ENCODE measurements at places on chromosomes 6 and 20. TPM values are rescaled to one million over a fixed set of nuclear protein-coding genes. Genes with fewer than 3 reads are reported as not detected.
A peak's percentile ranks its signal among the peaks of the same experiment; 100 is the strongest.

- no peak overlapping the region for H3K27ac ChIP-seq
- H3K4me1 ChIP-seq = no peaks in the 10 kb centered on the region
- no peak overlapping the region for H3K4me3 ChIP-seq
- no peak for DNase-seq
- H3K27me3 ChIP-seq = no peaks in the 10 kb centered on the region
- no peaks in the 10 kb centered on the region for H3K36me3 ChIP-seq
Observed at GRCh38 chr20:57122536-57123489, 143.6 kb downstream of the BMP7 start.

DNA sequence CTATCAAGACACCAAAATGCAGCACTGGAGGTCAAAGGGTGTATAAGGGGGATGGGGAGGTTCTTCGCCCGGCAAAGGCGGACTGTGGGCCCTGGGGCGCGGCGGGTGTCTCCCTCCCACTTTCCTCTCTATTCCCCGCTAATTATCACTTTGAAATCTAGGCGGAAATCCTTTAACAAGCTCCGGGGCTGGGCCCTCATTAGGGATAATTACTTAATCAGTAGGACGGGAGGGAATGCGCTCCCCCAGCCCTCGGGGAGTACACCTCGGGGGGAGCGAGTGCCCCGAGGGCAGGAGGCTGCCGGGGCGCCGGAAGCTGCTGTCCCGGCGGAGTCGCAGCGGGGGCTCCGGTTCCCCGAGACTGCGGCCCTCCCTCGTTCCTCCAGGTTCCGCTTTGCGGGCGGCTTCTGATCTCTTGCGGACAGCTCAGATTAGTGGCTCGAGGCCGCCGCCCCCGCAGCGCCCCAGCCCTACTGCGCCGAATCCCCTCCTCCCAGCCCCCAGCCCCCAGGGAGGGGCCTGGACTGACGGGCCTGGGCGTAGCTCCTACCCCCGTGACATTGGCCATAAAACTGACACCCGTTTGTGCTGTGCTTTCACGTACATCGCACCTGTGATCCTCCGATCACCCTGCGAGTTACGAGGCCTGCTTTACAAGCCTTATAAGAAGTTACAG lies 14.7 kb downstream of the MUCL3 start:
- H3K4me1 ChIP-seq = peaks cover 19% of the 10 kb centered on the region
- DNase-seq = peak; percentile 83
- peak overlapping the region; percentile 47 for H3K4me3 ChIP-seq

GRCh38 chr6:111480988-111481822 lies 1.8 kb downstream of the REV3L start:
- no peaks in the 10 kb centered on the region for H3K27me3 ChIP-seq
- H3K4me1 ChIP-seq = peaks cover 44% of the 10 kb centered on the region
- H3K4me3 ChIP-seq = peak overlapping the region; percentile 85
- peak overlapping the region; percentile 99 for H3K27ac ChIP-seq
- no peak for DNase-seq

DNA sequence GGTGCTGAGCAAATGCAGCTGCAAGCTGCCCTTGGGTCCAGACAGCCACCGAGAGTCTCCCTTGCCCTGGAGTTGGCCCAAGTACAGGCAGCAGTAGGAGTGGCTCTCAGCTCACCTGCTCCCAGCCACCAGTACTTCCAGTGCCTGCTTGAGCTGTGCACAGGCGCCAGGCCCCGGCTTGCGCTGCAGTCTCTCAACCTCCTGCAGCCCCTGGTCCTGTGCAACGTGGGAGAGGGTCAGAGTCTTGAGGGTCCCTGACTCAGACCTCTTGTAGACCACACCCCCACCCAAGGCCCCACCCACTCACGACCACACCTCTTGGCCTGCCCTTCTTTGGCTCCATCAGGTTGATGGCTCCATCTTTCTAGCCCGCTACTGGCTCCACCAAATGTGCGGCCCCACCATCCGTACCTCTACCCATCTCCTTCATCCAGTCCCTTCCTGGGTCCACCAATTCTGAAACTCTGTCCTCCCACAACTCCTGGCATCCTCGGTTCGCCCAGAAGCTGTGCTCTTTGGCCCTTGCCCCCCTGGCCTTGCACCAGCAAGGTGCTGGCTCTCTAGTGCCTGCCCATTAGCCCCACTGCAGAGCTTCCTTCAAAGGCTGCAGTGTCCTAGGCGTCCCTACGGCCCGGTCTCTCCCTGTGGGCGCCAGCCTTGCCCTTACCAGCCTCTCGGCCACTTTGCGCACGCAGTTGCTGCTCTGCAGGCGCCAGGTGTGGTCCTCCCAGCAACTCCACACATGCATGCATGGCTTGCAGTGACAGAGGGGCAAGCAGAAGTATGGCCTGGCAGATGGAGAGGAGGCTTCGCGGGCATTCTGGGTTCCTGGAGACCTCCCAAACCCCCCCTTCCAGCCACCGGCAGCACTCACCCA lies 16.5 kb upstream of the SPAG4 start:
- DNase-seq = peak; percentile 50
- H3K4me1 ChIP-seq = peaks cover 20% of the 10 kb centered on the region
- H3K27me3 ChIP-seq = peaks cover 20% of the 10 kb centered on the region
- H3K36me3 ChIP-seq = no peaks in the 10 kb centered on the region
- H3K27ac ChIP-seq = no peak overlapping the region

DNA sequence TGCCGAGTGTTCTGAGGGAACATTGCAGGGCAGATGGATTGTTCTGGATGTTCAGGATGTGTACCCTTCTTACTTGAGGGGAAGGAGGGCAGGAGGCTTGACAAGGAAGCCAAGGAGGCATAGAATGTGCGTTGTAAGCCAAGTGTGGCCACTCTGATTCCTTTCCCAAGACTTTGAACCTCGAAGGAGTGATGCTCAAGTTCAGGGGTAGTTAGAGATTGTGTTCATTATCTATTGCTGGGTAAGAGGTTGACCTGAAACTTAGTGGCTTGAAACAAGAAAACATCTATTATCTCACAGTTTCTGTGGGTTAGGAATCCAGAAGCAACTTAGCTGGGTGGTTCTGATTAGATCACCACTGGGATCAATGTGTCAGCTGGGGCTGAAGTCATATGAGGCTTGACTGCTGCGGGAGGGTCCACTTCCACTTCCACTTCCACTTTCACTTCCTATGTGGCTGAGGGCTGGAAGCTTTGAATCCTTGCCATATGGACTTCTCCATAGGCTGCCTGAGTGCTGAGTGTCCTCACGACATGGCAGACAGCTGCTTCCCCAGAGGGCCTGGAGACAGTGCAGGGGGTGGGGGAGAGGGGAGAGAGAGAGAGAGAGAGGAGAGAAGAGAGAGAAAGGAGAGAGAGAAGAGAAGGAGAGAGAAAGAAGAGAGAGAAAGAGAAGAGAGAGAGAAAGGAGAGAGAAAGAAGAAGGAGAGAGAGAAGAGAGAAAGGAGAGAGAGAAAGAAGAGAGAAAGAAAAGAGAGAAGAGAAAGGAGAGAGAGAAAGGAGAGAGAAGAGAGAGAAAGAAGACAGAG lies 6.9 kb upstream of the CD40 start:
- no peak overlapping the region for H3K27ac ChIP-seq
- H3K36me3 ChIP-seq = no peaks in the 10 kb centered on the region
- H3K4me3 ChIP-seq = no peak overlapping the region
- no peak for DNase-seq
- H3K4me1 ChIP-seq = no peaks in the 10 kb centered on the region

- DNase-seq = no peak
- H3K36me3 ChIP-seq = peaks cover 57% of the 10 kb centered on the region
- no peak overlapping the region for H3K27ac ChIP-seq
Observed at GRCh38 chr20:63937596-63937995, 18.6 kb downstream of the UCKL1 start.

GRCh38 chr6:134732763-134733162 lies 217.1 kb downstream of the ALDH8A1 start:
- H3K4me3 ChIP-seq = no peak overlapping the region
- DNase-seq = no peak
- H3K27ac ChIP-seq = no peak overlapping the region
- H3K36me3 ChIP-seq = no peaks in the 10 kb centered on the region
- H3K27me3 ChIP-seq = no peaks in the 10 kb centered on the region

DNA sequence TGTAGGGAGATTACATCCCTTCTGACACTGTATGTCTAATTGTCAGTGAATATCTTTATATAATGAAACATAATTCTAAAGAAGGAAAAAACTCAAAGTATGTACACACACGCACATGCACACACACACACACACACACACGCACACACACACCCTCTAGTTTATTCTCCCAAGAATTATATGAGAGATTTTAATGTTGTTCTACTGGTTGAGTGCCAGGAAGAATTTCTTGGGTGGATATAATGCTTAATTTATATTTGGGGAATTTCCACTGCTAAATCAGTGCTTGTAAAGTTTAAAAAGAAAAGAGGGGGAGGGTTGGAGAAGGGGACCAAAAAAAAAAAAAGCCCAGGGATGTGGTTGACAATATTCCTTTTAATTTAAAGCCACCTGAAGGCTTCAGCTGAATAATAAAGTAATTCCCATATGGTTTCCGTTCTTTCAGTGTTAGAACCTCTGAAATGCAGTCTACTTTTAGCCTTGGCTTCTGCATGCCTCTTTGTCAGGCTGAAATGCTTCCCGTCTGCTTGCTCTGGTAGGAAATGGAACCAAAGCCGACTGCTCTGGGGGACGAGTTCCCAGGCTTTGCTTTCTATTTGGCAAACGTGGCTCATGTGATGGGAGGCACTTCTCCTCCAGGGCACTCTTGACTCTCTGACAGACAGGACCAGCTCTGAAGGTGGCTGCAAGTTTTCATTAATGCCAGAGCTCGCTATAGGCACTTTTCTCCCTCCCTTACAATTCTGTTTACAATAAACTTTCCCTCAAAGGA lies 225.4 kb downstream of the PRL start:
- H3K27me3 ChIP-seq = no peaks in the 10 kb centered on the region
- no peaks in the 10 kb centered on the region for H3K36me3 ChIP-seq
- H3K4me1 ChIP-seq = peaks cover 5% of the 10 kb centered on the region
- no peak for DNase-seq

DNA sequence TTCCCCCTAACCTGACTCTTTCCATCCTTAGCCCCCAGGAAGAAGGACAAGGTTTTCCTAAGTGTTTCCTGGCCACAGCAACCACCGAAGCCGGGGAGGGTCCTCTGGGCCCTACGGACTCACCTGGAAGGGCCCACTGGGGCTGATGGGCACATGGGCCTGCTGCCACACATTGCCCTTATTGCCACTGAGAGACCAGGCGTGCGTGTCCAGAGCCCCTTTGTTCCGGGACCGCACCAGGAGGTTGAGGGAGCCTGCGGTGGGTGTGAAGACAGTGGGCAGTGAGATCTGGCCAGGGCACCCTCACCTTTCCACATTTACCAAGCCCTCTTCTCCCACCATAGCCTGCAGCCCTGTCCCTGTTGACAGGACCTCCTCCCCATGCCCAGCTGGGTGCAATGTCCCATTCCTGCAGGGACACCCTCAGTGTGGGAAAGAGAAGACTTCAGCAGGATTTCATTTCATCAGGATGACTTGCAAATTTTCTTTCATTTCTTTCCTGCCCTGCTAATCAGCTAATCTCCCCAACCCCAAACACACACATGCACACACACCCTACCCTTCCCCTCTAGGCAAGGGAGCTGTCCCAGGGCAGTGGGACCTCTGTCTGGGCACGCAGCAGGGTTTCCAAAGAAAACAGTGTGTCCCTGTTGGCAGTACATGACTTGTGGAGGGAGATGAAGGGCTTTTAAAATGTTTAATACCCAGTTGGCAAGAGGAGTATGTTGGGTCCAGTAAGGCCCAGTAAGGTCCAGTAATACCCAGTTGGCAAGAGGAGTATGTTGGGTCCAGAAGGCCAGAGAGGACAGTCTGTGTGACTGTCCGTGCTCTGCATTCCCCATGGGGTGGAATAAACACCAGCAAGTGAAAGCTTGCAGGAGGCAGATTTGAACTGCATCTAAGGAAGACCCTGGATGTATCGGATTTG lies 59.0 kb downstream of the MDGA1 start:
- H3K4me1 ChIP-seq = peaks cover 6% of the 10 kb centered on the region
- H3K27me3 ChIP-seq = no peaks in the 10 kb centered on the region
- H3K27ac ChIP-seq = peak overlapping the region; percentile 2
- DNase-seq = no peak

DNA sequence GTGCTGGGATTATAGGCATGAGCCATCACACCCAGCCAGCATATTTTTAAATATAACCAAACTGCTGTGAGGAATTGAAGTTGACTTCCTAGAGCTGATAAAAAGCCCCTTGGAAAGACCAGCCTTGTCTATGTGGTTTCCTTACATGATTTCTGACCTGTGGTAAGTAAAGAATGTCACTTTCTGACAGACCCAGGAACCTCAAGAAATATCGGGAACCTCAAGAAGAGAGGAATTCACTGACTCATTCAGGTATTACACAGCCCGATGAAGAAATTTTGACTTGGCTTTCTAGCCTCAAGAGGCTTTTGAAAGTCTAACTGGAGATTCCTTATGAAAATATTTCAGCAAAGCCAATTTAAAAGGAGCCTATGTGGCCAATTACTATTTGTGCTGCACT lies 71.8 kb downstream of the FOXF2 start:
- H3K36me3 ChIP-seq = no peaks in the 10 kb centered on the region
- H3K27me3 ChIP-seq = no peaks in the 10 kb centered on the region
- no peak overlapping the region for H3K4me3 ChIP-seq
- no peak overlapping the region for H3K27ac ChIP-seq
- no peaks in the 10 kb centered on the region for H3K4me1 ChIP-seq
- no peak for DNase-seq

DNA sequence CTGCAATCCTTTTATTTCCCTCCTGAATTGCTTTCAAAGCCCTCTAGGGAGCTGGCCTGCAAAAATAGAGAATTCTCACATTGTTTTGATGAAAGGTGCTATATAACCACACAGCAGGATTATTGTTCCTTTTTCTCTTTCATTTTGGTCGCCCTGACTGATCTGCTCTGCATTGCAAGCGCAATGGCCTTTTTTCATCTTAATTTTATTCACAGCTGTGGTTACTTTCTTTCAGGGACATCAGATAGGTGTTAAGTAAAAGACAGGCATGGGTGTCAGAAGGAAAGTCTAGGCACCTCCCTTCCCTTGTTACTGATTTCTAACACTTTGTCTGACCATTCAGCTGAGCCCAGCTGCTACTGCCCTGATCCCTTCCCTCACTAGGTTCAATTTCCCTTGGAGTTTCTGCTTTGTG lies 850.5 kb upstream of the MAP3K7 start:
- no peak for DNase-seq
- H3K36me3 ChIP-seq = no peaks in the 10 kb centered on the region
- H3K4me3 ChIP-seq = no peak overlapping the region
- no peak overlapping the region for H3K27ac ChIP-seq

- no peak overlapping the region for H3K27ac ChIP-seq
- H3K27me3 ChIP-seq = peaks cover 3% of the 10 kb centered on the region
- no peak for DNase-seq
- H3K36me3 ChIP-seq = no peaks in the 10 kb centered on the region
Observed at GRCh38 chr6:30854285-30855040, 29.9 kb upstream of the DDR1 start.

ANKRD66 gene
- not detected for total RNA-seq

CALHM5 gene
- total RNA-seq = 5.9 TPM
